ENCODE measurements at places on chromosomes 3 and 15.
A peak's percentile ranks its signal among the peaks of the same experiment; 100 is the strongest.

DNA sequence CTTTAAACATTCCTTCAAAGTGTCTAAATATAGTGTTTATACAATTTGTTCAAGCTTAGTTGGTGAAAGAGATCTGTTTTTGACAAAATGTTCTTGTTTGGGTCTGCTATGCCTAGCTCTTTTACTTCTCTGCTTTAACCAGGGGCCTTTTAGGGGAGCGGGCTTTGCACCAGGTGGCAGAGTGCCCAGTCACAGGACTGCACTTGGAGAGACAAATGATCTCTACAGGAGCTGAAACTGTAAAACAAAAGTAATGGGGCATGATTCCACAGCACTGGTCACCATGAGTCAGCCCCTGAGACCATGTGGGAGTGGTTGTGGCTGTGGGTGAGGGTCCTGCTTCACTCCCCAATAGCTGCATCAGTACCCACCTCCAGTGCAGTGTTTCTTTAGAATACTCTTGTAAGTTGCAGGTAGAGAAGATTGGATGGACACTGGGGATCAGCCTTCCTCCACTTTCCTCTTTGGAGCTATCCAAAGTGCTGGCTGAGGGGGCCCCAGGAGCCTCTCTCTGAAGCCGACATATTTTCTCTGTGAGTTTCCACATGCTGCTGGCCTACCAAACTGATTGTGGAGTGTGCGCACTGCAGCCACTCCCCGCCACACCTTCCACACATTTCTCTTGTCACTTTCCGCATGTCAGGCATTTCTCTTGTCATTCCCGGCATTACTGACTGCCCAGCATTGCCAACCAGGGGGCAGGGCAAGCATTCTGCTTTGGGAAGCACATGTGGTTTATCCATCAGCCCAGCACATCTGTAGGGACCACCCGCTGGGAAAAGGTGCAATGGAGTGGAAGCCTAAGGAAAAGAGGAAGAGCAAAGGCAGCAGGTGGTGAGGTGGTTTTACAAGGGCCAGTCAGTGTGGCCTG lies 110.0 kb downstream of the EPHB1 start:
- no peak for DNase-seq

- no peak for DNase-seq
Measured at GRCh38 chr3:110984456-110985250, 87.0 kb upstream of the NECTIN3 start.

- DNase-seq = no peak
Measured at GRCh38 chr3:38658841-38659240, 9.4 kb upstream of the SCN5A start.

GRCh38 chr3:18061737-18062656 lies 319.6 kb upstream of the TBC1D5 start:
- no peak for DNase-seq

- no peak for DNase-seq
Measured at GRCh38 chr15:80870366-80870765, 91.2 kb downstream of the CEMIP start.

DNA sequence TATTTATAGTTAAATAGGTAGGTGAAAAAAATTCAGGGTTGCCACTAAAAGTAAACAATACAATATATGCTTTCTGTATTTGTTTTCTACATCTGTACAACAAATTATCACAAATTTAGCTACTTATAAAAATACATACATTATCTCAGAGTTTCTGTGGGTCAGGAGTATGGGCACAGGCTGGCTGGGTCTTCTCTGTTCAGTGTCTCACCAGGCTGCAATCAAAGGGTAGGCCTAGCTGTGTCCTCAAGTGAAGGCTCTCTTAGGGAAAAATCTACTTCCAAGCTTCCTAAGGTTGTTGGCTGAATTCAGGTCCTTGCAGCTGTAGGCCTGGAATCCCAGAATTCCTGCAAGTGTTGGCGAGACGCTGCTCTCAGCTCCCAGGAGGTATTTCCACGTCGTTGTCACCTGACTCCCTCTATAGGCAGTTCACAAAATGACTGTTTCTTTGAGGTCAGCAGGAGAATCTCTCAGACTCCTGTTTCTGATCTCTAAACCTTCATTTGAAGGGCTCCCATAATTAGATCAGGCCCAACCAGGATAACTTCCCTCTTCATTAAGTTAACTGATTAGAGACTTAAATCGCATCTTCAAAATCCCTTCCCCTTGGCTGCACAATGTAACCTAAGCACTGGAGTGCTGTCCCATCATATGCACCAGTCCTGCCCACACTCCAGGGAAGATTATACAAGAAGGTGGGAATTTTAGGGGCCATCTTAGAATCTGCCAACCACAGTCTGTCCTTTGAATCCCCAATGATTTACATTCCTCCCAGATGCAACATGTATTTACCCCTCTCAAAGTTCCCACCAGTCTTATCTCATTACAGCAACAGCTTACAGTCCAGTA lies 296.6 kb downstream of the SUCLG2 start:
- DNase-seq = no peak

DNA sequence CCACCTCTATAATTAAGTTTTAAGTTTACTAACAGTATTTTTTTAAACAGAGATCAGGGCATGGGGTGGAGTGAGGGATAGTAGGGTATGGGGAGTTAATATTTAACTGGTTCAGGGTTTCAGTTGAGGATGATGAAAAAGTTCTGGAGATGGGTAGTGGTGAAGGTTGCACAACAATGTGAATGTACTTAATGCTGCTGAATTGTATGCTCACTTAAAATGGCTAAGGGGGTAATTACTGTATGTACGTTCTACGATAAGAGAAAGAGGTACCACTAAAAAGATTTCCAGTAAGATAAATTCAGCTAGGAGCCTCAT lies 101.4 kb downstream of the TNIK start:
- DNase-seq = no peak

- no peak for DNase-seq
Measured at GRCh38 chr3:109081746-109082510, 36.0 kb downstream of the MORC1 start.

- DNase-seq = no peak
Measured at GRCh38 chr3:106245400-106245799, 376.6 kb upstream of the CBLB start.

GRCh38 chr3:128835096-128835495 lies 44.3 kb upstream of the ACAD9 start:
- no peak for DNase-seq

DNA sequence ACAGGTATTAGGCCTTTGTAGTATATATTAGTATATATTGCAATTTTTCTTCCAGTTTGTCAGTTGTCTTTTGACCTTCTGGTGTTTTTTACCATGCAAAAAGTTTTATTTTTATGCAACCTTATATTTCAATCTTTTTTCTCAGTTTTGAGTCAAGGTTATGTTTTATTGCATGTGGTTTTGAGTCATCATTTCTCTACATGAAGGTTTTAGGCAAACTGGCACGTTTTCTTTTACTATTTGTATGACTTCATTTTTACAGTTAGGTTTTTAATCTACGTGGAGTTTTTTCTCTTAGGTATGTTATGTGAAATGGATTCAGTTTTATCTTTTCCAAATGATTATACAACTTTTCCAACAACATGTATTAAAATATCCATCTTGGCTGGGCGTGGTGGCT lies 36.8 kb upstream of the TCAIM start:
- no peak for DNase-seq

DNA sequence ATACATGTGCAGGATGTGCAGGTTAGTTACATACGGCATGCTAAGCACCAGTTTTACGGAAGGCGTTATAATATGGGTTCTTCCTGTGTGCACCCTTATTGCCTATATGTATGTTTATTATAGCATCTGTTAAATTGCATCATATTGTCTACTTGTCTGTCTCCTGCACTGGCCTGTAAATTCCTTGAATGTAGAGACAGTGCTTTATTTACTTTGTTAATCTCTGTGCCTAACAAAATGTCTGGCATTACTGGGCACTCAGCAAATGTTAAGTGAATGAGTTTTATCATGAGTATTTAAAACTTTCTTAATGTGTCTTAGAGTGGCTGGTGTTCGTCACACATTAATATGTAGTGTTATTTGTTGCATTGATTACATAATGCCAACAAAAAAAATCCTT lies 23.8 kb downstream of the MGA start:
- DNase-seq = no peak

GRCh38 chr3:14439501-14440167 lies 37.2 kb downstream of the SLC6A6 start:
- peak; percentile 74 for DNase-seq

DNA sequence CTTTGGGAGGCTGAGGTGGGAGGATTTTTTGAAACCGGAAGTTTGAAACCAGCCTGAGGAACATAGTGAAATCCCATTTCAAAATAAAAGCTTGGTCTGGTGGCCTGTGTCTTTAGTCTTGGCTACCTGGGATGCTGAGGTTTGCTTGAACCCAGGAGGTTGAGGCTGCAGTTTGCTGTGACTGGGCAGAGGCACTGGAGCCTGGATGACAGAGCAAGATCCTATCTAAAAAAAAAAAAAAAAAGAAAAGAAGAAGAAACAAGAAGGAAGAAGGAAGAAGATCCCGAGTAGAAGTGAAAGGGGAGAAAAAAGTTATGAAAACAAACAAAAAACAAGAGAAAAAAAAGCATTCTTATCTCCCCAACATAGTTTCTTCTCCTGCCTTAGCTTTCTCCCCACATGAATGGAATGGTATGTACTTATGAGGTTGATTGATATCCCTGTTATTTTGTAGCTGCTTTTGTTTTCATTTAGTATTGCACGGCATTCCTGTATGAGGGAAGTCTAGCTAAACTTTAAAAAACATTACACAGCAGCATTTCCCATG lies 42.4 kb downstream of the TMEM40 start:
- DNase-seq = no peak

GRCh38 chr3:176431038-176431418 lies 766.3 kb downstream of the TBL1XR1 start:
- DNase-seq = no peak

DNA sequence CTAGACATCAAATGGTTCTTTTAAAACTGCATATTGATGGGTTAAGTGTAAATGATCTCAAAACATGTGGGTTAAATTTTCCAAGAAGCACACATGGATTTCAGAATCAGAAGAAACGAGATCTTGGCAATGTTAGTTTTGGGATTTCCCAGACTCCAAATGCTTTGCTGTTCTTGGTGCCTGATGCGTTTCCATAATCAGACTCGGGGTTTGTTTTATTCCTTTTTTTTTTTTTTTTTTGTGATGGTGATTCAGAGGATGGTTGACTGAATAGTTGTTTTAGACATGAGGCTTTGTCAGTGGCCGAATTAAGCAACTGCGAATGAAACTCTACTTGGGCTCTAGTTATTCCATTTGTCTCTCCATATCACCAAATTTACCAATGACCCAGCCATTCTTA lies 52.2 kb upstream of the FAM98B start:
- no peak for DNase-seq

- DNase-seq = no peak
Measured at GRCh38 chr3:60025096-60026050, 975.5 kb upstream of the CFAP20DC start.

DNA sequence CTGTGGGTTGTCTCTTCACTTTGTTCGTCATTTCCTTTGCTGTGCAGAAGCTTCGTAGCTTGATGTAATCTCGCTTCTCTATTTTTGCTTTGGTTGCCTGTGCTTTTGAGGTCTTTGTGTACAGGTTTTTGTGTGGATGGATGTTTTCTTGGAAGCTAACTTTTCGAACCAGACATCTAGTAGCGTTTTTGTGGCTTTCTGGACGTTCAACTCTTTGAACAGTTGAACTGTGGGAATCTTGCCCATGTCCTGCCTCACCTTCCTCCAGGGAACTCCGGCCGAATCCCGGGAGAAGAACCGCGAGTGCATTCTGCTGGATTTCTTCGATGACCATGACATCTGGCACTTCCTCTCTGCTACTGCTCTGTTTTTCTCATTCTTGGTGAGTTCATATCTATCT lies 70.6 kb downstream of the USF3 start:
- DNase-seq = no peak

DNA sequence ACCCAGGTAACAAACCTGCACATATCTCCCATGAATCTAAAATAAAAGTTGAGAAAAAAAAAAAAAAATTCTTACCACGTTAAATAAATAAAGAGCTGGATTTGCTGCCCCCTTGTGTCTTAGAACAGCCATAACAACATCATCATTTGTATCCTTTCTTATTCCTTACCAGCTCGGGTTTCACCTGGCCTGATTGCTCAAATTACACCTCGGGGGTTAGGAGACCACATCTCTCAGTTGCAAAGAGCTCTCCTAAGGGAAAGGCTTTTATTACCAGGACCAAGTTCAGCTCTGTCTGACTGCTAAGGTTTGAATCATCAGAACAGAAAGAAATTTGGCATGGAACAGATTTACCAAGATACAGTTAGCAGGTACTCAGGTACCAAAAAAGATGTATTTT lies 25.8 kb upstream of the RPL39L start:
- DNase-seq = peak; percentile 29

GRCh38 chr3:159875116-159875515 lies 113.5 kb upstream of the IL12A start:
- no peak for DNase-seq

DNA sequence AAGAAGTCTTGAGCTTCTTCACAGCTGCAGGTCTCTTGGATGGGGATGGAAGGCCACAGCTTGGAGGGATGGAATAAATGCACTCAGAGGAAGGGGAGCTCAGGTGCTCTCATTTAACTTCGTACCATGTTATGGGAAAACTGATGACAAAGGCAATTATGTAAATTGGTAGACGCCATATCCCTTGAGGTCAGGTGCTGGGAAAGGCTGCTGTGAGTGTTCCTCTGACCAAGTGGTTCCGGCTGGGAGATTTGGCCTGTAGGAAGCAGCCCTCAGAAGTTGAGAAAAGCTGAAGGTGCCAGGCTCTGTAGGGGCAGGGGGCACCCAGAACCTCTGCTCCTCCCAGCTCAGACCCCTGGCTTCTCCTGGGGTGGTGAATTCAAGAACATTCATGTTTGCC lies 47.1 kb downstream of the FAH start:
- DNase-seq = no peak

DNA sequence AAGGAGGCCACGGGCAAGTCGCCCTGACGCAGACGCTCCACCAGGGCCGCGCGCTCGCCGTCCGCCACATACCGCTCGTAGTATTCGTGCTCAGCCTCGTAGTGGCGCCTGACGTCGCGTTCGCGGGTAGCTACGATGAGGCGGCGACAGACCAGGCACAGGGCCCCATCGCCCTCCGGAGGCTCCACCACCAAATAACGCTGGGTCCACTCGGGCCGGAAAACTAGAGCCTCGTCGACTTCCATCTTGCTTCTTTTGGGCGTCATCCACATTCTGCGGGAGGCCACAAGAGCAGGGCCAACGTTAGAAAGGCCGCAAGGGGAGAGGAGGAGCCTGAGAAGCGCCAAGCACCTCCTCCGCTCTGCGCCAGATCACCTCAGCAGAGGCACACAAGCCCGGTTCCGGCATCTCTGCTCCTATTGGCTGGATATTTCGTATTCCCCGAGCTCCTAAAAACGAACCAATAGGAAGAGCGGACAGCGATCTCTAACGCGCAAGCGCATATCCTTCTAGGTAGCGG lies at the start of gene EPM2AIP1:
TSS of gene EPM2AIP1 (minus strand) at position 326 of the 520 bp plus-strand sequence. CDS start at position 272, 54 bp downstream.
- DNase-seq = no peak

GRCh38 chr3:129023909-129024308 lies 22.8 kb downstream of the EFCC1 start:
- no peak for DNase-seq

- DNase-seq = no peak
Measured at GRCh38 chr3:172799246-172799645, 48.7 kb downstream of the ECT2 start.

- no peak for DNase-seq
Measured at GRCh38 chr3:175940881-175941280, 1081.7 kb downstream of the NAALADL2 start.

GRCh38 chr3:62027241-62027640 lies 346.1 kb downstream of the FEZF2 start:
- DNase-seq = no peak

- DNase-seq = no peak
Measured at GRCh38 chr3:93989241-93989640, 9.3 kb downstream of the ARL13B start.
